GM12892 (cell line): ENCODE measurements at places on chromosomes 7 and 10.

DNA sequence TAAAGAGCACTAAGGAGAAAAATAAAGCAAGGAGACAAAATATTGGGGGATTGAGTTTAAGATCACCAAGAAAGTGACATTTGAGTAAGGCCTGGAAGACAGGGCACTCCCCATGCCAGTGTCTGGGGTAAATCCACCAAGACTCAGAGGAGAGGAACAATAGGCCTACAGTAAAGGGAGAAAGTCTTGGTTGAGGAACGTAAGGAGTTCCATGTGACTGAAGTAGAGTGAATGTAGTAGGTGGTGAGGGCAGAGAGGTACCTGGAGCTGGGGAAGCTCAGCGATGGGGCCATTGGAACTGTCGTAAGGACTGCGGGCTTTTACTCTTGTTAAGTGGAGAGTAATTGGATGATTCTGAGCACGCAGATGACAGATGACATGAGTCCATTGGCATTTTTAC is 69.4 kb downstream of the CPED1 start:
- DNase-seq, result no peak

DNA sequence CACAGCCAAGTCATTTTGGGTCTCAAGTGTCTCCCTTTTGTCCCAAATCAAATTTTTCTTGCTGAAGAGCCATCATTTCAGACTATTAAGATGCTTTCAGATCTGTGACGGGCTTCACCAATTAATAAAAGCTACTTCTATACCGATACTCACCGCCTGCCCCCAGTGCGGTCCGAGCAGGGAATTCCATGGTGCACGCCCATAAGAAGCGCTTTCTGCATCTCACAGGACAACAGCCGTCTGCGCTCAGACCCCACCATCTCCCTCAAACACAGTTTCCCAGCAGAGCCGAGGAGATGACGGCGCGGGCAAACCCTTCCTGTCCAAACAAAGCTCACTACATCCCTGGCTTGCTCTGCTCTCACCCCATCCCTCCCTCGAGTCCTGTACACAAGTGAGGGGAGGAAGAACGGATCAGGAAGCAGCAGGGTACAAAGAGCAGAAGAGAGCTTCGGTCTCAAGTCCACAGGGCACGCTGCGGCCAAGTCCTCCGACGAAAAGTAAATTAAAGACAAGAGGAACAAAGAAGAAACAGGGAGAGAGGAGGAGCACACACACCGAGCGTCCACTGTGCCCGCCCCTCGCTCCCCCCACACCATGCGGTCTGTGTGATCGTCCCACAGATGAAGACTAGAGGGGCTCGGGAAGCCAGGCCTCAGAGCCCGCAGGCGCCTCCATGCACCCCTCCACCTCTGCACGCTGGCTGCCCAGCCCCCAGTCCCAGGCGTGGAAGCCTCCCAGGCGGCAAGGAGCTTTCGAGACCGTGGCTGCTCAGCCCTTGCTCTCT is 121.9 kb downstream of the MAD1L1 start:
- DNase-seq, result no peak

DNA sequence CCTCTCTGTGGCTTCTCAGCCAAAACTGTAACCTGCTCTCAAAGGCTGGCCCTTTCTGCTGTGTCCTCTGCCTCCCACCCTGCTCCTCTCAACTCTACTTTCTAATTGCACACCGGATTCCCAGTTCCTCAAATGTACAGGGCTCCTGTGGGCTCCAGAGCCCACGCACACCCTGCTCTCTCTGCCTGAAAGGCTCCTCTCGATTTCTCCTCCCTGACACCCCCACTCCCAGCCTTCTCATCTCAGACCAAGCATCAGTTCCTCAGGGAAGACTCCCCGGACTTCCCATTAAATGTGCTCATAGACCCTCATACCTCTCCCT is 111.7 kb upstream of the STEAP1B start:
- DNase-seq, result no peak

GRCh38 chr10:16724509-16724908 is 92.7 kb downstream of the RSU1 start:
- no peak for DNase-seq

GRCh38 chr7:107898997-107899594 is 8.1 kb downstream of the DLD start:
- DNase-seq, result no peak

GRCh38 chr7:101589976-101590662 is 39.0 kb downstream of the MYL10 start:
- no peak for DNase-seq
